Lung microvascular endothelial cell (primary cell): ENCODE measurements at places on chromosomes 6 and 20. TPM values are rescaled to one million over a fixed set of nuclear protein-coding genes. Genes with fewer than 3 reads are reported as not detected.

DNA sequence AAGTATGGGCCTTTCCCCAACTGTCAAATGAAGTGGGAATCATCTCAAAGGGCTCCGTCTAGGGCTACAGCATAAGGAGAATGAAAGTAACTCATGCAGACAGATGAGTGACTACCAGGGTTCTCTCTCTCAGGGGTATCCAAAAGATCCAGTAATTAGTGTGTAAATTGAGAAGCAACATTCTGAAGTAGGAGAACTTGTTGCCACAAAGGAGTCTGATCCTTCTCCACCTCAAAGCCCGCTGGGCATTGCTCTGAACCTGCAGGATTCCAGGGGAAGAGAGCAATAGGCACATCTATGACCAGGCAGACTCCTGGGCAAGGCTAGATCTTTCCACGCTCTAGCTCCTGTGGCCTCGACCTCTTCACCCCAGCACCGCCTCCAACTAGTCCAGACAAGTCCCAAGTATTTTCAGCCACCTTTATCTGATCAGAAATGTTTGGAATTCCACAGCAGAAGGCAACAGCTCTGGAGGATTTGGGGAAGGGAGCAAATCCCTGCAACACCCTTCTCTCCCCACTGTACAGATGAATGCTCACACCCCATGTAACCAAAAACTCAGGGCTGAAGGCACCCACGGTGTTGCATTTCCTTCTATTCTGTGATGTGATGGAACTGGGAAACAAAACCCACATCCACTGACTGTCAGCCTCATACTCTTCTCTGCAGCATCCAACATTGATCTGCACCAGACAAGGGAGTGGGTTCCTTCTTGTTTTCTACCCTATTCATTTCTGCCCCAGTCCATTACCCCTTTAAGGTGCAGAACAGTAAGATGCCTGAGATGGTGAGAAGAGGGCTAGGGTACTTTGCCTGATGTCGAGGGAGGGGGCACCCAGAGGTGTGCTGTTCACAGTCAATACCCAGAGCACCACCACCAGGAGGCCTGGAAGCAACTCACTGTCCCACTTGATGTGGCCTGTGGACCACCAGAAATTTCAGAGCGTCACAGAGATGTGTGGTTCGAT is 41.0 kb downstream of the COX4I2 start:
- no peak for DNase-seq

GRCh38 chr6:28371706-28372451 is 22.1 kb downstream of the ZKSCAN3 start:
- no peak for DNase-seq

DNA sequence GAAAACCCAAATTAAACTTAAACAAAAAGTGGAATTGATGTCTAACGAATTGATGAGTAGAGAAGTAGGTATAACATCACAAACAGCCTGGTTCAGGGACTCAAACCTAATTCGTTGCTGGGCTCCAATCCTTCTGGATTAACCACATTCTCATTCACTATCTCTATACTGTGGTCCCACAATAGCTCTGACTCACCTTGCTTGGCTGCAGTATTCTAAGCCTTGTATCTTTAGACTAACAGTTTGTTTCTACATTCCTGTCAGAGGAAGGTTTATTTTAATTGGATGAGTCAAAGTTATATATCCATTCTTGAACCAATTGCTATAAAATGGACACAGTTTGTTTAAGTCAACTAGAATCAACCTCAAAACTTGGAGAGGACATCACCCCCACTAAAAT is 530.5 kb upstream of the PTCHD4 start:
- DNase-seq = no peak

GRCh38 chr6:17851001-17851719 is 136.3 kb downstream of the KIF13A start:
- DNase-seq = no peak

Gene CST7
- total RNA-seq = not detected in 2 replicates

DNA sequence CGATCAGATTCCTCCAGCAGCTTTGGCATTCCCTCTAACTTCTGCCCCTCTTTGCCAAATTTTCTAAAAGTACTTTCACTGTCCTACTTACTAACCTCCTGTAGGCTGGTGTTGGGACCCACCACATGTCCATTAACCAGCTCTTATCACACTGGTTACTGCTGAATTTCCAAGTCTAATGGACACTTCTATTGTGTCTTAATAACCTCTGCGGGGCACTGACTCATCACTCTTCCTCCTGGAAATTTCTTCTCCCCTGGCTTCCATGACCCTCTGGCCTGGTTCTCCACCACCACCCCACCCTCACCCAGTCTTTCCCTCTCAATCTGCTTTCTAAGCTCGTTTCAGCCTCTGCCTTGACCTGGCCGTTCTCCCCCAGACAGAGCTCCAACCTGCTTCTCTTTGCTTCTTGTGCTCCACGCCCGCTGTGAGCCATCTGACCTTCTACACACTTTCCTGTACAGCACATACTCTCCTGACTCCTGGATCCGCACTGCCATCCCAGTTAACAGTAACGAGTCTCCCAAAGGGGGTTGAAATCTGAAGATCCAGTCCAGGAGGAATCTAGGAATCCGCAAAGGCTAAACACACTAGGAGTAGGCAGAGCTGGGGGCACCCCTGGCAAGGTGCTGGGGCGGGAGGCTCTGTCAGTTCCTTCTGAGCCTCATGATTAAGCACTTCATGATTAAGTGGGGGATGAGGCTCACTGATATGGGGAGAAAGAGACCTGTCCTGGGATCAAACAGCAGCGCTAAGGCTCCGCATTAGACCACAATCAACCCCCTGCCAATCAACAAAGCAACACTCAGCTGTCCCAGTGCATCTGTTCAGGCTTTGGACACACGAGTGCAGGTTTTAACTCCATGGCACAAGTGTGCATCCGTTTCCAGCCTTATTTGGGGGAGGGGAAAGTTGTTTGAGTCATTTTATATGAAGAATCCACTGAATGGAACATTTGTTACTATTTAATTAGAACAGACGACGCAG is 146.3 kb downstream of the LY86 start:
- DNase-seq = no peak

Gene ANGPT4
- not detected in 2 replicates for total RNA-seq

Gene RIPOR2
- total RNA-seq = under 0.01 TPM in 2 replicates

DNA sequence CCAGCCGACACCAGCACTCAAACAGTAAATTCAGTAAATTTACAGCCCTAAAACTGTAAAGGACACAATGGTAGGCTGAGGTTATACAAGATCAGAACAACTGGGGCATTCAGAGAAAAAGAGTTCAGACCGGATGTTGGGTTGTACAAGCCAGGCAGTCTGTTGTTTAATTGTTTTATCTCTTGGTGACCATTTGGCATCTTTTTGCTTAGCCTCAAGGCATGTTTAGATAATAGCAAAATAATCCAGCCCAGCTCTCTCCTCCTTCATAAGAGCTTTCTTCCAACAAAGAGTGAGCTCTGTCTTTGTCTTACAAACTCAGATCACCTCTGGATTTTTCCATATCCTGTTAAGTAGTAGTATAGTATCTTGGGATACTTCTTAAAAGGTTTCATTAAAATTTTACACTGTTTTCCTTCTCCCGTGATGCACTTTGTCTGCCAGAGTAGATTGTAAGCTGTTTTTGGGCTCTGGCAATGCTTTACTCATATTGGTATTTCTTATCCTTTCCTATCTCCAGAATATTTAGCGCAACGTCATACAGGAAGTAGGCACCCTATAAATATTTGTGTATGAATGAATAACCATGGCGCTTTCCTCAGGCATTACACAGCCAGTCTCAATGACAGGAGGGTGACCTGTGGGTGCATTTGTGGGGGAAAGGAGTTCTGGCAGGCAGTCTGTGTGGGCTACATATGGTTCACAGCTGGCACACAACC is 35.6 kb upstream of the TRAM2 start:
- DNase-seq = peak; percentile 69

Gene PBOV1
- total RNA-seq = not detected in 2 replicates

Gene SPEF1
- total RNA-seq = under 0.01 TPM in 1 of 2 replicates, not detected in the other

Gene OPRM1
- total RNA-seq = not detected in 2 replicates

Gene HTR1B
- 2.4 and 3.1 TPM in 2 replicates for total RNA-seq

Gene PTPRT
- total RNA-seq = not detected in 2 replicates

- no peak for DNase-seq
Measured at GRCh38 chr6:53312355-53312754, 36.4 kb downstream of the ELOVL5 start.

Gene GHRH
- not detected in 2 replicates for total RNA-seq

Gene MOCS1
- total RNA-seq = 6.1 and 8.1 TPM in 2 replicates

DNA sequence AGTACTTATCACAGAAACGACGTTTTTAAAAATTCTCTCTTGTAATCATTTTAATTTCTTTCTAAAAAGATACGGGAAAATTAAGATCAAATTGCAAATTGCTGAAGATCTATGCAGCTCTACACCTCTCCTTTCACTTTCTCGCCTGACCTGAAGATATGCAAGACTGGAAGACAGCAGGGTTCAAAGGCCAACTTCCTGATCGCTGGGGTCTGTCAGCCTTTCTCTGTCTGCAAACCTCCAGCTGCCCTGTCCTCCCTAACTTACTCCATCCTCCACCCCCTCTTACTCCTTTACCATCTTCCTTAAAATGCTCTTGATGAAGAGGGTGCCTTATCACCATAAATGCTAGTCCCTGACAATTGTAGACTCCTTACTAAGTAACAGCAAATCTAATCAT is 63.7 kb downstream of the POPDC3 start:
- no peak for DNase-seq

- peak; percentile 50 for DNase-seq
Measured at GRCh38 chr6:151007922-151008321, 142.4 kb downstream of the MTHFD1L start.

DNA sequence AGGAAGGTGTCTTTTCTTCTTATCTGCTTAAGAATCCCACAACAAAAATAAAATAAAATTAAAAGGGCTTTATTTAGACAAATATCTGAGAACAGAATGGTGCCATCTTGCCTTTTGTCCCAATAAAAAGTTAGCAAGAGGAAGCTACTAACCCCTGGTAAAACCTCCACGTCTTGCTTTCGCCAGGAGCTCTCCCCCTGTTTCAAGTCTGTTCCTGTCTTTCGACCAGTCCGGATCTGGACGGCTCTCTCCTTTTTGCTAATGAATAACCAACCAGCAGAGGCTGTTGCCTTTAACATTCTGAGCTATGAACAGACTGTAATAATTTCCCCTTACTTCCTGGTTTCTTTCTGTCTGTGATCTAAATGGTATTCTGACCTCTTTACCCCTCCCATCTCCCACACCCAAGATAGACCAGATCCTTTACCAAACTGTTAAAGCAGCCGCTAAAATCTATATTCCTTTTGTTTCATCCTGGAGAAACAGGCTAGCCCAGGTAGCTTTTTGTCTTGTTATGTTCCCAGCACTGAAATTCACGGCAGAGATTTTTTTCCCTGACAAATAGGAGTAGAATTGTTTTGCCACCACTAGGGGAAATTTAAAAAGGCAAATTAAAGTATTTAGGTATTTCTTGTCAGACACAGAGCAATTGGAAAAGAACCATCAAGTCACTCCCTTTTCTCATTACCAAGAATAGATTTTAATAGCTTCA is at the start of gene FRK:
FRK (minus strand) TSS at position 320 of the 712 bp plus-strand sequence. CDS start 580 bp downstream, outside the sequence.
- peak; percentile 15 for DNase-seq

- DNase-seq = no peak
Measured at GRCh38 chr6:80335121-80335531, 228.7 kb downstream of the BCKDHB start.

DNA sequence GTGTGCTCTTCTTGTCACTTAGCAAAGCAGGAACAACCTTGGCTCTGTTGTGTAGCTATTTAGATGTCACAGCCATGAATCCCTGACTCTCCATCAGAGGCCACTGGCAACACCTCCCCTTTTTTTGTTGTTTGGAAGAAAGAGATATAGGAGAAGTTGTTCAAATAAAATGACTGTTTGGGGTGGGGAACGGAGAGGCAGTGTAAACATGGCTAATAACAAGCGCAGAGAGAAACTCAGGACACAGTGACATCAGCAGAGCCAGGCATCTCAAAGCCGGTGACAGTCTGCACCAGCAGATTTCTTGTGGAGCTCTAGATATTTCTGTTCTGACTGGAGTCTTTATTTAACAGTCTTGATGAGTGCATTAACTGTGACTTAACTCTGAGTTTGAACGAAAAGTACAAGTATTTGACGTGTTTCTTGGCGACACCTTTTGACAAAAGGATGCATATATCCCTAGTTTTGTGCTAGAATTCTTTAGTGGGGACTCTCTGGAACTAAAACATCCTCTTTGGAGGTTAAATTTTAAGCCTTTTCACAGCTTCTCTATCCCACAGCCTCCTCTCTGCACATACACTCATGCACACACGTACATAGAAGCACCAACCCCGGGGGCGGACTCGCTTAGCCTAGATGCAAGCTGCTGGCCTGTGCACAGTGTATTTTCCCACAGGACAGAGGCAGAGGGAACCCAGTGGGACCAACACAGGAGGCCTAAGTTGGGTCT is 53.8 kb downstream of the ADAT2 start:
- no peak for DNase-seq

Gene UNC5CL
- total RNA-seq = under 0.01 TPM in 2 replicates

Gene NELFCD
- total RNA-seq = 43.8 and 51.0 TPM in 2 replicates

Gene RBL1
- 2.6 and 3.9 TPM in 2 replicates for total RNA-seq

- no peak for DNase-seq
Measured at GRCh38 chr6:25253351-25253750, 25.8 kb upstream of the CARMIL1 start.

DNA sequence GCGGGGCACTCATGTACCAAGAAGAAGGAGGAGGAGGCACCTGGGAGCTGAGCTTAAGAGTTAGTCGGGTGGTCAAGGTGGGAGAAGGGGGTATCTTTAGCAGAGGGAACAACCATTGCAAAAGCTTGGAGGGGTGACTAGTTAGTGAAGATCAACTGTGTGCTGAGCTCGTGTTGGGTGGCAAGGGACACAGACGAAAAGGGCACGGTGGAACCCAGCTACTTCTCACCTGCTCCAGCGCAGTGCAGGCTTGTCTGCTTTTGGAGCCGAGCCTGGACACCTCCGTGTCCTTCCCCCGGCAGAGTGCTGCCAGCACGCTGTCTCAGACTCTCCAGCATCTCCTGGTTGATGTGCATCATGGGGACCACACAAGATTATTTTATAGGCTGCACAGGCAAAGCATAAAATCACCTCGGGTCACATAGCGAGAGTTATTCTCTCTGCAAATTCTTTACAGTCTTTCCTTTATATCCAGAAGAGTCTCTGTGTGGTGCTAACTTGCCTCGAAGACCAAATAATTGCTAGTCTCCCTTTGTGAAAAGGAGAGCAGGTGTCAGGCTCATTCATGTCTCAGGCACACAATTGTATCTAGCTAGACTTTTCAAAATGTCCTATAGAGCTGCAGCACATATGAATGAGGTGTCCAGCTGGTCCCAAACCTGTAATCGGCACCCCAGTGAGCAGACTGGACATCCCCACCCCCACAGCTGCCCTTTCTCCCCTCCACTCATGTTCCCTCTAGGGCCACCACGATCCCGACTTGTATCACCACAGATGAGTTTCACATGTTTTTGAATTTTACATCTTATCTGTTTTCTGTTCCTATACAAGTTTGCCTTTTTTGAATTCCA is 123.4 kb downstream of the CEBPB start:
- DNase-seq = no peak

Gene HECA
- 22.9 and 34.5 TPM in 2 replicates for total RNA-seq

DNA sequence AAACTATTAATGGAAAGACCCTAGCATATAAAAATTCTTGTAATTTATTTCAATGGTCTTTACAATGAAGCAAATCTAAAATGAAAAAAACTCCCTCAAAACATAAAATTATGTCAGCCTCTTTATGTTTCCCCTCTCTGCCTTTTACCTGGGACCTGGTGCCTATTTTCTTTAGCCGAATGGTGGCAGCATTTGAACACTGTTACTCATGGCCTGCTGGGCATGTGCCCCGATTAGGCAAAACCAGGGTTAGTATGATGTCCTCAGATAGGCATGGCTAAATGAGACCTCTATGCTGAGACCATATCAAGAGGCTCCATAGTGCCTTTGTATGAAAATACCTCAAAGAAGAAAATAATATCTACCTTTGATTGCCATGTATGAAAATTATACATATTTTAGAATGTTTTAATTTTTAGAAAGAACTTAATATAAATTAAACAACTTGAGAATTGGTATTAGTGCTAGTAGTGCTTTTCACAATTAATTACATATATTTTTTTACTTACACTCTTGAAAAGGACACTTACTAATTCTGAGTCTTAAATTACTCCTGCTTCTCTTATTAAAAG is 22.5 kb upstream of the C6orf58 start:
- peak; percentile 10 for DNase-seq
